ENCODE measurements at places on chromosomes 5 and 9.
A peak's percentile ranks its signal among the peaks of the same experiment; 100 is the strongest.

DNA sequence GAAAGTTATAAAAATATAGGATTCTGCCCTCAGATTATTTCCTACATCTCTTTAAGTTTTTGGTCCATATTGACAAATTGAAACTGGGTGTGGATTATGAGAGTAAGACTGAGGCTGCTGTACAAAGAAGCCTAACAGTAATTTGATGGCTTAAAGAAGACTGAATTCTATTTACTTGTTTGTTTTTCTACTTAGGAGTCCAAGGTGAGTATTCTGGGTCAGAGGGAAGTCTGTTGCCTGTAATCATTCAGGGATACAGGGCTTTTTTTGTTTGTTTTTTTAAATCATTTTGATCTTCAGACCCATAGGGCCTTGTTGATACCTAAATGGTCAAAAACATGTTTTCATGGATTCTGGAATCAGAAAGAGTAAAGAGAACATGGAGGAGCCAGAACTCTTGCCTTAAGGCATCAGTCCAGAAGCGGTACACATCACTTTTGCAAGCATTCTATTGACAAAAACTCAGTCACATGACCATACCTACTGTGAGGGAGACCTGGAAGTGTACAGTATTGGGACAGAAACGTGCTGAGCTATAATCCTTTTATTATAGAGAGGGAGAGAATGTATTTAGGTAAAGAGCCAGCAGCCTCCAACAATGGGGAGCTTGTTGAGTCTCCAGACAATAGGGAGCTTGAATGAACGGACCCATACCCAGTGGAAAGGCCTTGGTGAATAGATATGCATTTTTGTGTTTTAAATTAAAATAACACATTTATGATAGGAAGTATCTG is 102.7 kb downstream of the LRRC70 start:
- no peak for DNase-seq

GRCh38 chr5:55226027-55226933 is 835 bp downstream of the MCIDAS start:
- DNase-seq = peak; percentile 70

DNA sequence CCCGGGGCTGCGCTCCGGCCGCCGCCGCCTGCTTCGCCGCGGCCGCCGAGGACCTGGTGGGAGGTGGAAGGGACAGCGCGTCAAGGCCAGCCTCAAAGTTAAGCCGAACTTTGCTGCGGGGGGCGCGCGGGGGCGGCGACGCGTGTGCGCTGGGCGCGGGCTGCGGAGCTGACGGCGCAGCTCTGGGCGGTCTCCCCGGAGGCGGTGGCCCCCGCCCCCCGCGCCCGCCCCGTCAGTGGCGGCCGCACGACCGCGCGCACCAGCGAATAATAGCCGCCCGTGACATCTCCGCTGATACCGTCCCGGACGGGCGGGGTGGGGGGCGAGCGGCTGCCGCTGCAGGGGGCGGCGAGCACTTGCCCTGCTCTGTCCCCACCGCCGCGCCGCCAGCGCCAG is 579 bp upstream of the FAM78A start:
- DNase-seq = no peak

- no peak for DNase-seq
These were observed 2167.7 kb upstream of the WWC1 start for GRCh38 chr5:166123717-166124116.

GRCh38 chr9:100098046-100098886 is 534 bp downstream of the ERP44 start:
- peak; percentile 79 for DNase-seq

DNA sequence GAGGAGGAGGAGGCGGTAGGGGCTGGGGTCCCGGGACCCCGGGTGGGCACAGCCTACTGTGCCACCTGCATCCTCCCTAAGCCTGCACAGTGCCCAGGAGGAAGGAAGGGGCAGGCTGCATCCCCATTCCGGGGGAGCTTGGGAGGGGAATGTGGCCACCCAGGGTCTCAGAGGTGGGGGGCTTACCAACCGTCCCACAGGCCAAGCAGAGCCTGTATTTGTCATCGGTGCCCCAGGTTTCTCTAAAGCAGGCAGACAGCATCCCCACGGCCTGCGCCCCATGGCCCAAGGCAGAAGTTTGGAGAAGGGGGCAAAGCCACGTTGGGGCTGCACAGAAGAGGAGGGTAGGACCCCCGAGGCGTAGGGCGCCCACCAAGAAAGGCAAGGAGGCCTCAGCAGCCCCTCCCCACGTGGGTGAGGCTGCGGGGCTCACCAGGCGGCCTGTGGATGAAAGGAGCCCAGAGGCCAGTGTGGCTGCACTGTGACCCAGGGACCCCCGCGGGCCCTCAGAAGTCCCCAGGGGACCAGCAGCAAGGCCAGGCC is 507 bp upstream of the GPSM1 start:
- no peak for DNase-seq

DNA sequence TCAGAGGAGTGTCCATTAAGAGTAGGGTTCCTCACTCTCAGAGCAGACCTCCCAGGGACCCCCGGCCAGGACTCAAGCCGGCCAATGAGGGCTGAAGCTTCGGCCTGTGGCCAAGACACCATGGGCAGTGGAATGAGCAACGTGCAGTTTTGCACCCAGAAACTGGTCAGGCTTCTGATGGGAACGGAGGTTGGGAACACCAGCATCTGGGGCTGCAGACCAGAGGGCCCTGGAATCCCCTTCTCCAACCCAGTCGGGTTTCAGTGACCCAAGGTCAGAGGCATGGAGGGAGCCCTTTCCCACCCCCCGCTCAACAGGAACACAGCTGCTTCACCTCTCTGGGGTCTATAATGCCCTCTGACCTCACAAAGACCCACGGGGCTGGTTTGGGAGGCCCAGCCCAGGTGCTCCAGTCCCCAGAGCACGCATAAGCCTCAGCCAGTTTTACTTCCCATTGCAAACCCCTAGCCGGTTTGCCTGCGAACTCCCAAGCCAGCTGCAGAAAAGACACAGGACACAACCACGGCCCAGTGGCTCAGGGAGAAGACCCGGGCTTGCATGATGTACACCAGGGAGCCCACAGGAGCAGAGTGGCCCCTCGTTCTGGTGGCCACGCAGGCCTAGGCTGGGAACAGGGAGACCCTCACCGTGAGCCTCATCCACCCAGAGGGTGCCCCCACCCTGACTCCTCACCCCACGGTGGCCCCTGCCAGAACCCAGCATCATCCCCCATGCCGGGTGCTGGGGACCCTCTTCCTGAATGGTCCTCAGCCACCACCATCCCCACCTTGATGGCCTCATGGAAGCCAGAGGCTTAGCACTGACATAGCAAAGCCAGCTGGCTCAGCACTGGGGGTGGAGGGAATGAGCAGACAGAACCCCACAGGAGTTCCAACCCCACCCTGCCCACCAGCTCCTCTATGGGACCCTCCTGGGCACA is 30.6 kb downstream of the VAV2 start:
- DNase-seq = no peak

DNA sequence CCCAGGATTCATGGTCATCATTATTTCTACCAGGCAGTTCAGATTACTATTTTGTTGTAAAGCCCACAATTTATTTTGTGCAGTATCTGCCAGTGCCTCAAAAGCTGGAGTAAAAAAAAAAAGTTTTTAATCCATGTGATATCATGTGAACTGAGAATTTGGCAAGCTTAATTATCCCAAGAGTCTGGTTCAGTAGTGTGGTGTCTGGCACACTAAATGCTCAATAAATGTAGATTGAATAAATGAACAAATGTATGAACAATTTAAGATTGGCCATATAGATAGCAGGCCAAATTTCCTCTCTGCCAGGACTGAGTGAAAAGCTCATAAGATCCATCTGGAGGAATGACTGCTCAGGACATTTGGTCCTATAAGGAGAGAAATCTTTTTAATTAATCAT is 533.0 kb downstream of the TLE1 start:
- DNase-seq = no peak

GRCh38 chr5:39891376-39891775 is 466.6 kb upstream of the DAB2 start:
- no peak for DNase-seq

Data from transverse colon (tissue), 4 donors.